NCI-H345 (cell line): ENCODE measurements at places on chromosomes 6 and 20.

- DNase-seq, result no peak
These were observed 92.0 kb upstream of the SCP2D1 start for GRCh38 chr20:18721551-18722115.

DNA sequence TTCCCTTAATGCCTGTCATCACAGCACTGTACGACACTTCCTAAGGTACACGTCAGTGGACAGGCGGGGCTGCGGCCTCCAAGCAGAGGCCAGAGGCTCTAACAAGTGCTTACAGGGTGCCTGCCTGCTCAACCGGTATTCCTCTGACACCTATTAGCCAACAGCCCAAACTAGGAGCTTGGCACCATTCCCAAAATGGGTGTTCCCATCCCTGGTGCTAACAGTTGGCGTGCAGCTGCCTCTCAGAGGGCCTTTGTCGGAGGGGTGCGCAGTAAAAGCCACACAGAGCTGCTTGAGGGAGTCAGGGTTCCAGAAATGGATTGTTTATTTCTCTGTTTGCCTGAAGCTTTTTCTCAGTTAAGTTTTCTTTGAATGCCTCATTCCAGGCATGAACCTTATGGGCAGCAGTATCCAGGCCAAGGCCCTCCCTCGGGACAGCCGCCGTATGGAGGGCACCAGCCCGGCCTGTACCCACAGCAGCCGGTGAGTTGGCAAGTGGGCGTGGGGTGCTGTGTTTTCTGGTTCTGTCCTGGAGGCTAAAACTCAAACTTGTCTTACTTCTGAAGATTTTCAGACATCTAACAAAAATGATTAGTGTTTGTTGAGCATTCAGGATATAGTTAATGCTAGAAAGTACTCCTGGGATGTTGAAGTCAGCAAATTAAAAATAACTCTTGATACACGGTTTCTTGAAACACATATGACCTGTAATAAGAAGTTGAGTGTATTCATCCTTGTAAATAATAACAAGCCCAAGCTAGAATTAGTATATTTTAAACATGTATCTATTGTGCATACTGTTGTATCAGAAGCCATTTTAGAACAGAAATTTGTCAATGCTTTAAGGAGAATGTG, 124.7 kb downstream of the TMEM242 start:
- peak; percentile 100 for DNase-seq

GRCh38 chr6:165721356-165721755, 58.3 kb upstream of the PDE10A start:
- DNase-seq, result no peak

- no peak for DNase-seq
These were observed 177.5 kb upstream of the CST7 start for GRCh38 chr20:24771542-24772061.

DNA sequence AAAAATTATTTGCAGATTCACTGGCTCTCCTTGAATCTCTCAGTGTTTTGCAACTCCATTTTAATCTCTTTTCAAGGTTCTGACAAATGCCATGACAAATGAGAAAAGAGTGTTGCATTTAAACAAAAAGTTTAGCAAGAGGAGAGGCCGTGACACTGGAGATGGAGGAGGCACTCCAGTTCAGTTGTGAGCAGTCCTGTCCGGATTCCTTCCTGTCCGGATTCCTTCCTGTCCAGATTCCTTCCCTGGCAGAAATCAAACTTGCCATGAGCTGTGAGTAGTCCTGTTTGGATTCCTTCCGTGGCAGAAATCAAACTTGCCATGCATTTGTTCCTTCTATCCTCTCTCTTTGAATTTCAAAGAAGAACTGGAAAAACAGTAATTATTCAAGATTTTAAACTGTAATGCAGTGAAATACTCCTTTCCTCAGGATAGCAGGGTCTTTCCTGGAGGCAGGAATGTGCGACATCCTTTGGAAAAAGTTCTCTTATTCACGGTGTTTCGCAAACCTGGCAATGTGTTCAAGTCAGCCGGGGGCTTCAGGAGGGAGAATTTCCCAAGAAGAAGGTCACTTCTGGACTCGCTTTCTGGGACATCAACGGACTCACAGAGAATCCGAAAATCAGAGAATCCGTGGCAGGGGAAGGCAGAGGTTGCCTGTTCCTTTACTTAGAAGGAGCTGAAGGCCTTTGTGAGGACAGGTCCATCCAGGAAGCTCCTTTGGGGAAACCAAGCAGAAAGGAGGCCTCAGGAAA, 48.7 kb upstream of the DACT2 start:
- DNase-seq, result no peak

DNA sequence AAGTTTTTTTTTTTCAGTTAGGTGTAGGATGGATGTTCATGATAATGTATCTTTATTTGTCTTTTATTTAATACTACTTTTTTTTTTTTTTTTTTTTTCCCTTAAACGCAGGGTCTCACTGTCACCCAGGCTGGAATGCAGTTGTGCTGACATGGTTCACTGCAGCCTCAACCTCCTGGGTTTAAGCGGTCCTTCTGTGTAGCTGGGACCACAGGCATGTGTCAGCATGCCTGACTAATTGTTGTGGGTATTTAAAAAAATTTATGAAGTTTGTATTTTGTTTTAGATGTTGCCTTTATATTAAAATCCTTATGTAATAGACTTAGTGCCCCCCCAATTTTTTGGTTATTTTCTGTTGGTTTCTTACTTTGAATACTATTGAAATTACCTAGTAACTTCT, 42.6 kb downstream of the NCOA3 start:
- DNase-seq, result no peak

- DNase-seq, result no peak
These were observed 285.3 kb upstream of the CITED2 start for GRCh38 chr6:139659711-139660110.

- no peak for DNase-seq
These were observed 73.4 kb upstream of the FRMD1 start for GRCh38 chr6:168152306-168152963.

- DNase-seq, result no peak
These were observed 871 bp upstream of the SYNDIG1 start for GRCh38 chr20:24468401-24469115.

- DNase-seq, result no peak
These were observed 14.3 kb upstream of the ID1 start for GRCh38 chr20:31590717-31591225.

DNA sequence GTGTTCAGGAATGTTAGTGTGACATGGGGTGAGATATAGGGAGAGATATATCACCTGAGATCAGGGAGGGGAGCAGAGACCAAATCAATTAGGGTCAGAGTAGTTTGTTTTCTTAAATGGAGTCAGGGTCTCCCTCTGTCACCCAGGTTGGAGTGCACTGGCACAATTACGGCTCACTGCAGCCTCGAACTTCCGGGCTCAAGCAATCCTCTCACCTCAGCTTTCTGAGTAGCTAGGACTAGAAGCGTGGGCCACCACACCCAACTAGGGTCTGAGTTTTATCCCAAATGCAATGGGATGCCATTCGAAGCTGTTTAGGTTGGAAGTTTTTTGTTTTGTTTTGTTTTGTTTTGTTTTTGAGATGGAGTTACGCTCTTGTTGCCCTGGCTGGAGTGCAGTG, 3.1 kb upstream of the NCOA3 start:
- DNase-seq, result no peak

- DNase-seq, result peak; percentile 20
These were observed 79.0 kb downstream of the SYNJ2 start for GRCh38 chr6:158060455-158061360.

GRCh38 chr6:137259349-137259748, 40.2 kb upstream of the IFNGR1 start:
- no peak for DNase-seq
